ENCODE measurements at places on chromosomes 16 and 17. TPM values are rescaled to one million over a fixed set of nuclear protein-coding genes. Genes with fewer than 3 reads are reported as not detected.

The MMP2 gene
- not detected for polyA plus RNA-seq

The TEX19 gene
- polyA plus RNA-seq, result not detected

GRCh38 chr17:8803531-8804420 is 4.6 kb upstream of the MFSD6L start:
- no peak for DNase-seq

GRCh38 chr17:48261297-48261880 is 153.8 kb downstream of the SNX11 start:
- DNase-seq, result no peak

- no peak for DNase-seq
Measured at GRCh38 chr16:68230176-68230571, 5.8 kb downstream of the ESRP2 start.

DNA sequence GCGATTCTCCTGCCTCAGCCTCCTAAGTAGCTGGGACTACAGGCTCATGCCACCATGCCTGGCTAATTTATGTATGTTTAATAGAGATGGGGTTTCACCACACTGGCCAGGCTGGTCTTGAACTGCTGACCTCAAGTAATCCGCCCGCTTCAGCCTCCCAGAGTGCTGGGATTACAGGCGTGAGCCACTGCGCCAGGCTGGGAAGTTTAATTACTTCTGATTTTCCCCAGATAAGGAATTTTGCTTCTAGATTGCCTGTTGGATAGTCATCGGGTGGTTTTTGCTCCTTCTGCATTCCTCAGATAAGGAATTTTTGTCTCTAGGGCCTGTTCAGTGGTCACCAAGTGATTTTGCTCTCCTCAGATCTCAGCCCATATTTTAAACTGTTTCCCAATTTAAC is 112.5 kb downstream of the MAP2K4 start:
- DNase-seq, result no peak

DNA sequence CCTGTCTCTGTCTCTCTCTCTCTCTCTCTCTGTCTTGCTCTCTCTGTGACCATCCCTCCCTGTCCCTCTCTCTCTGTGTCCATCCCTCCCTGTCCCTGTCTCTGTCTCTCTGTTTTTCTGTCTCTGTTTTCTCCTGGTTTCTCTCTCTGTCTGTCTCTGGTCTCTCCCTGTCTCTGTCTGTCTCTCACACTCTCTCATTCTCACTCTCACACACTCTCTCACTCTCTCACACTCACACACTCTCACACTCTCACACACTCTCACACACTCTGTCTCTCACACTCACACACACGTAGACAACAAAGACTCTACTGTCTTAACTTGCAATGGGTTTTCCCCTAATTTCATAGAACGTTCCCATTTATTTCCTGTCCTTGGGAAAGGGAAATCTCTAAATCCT is 299.5 kb downstream of the FOXL1 start:
- DNase-seq, result no peak

DNA sequence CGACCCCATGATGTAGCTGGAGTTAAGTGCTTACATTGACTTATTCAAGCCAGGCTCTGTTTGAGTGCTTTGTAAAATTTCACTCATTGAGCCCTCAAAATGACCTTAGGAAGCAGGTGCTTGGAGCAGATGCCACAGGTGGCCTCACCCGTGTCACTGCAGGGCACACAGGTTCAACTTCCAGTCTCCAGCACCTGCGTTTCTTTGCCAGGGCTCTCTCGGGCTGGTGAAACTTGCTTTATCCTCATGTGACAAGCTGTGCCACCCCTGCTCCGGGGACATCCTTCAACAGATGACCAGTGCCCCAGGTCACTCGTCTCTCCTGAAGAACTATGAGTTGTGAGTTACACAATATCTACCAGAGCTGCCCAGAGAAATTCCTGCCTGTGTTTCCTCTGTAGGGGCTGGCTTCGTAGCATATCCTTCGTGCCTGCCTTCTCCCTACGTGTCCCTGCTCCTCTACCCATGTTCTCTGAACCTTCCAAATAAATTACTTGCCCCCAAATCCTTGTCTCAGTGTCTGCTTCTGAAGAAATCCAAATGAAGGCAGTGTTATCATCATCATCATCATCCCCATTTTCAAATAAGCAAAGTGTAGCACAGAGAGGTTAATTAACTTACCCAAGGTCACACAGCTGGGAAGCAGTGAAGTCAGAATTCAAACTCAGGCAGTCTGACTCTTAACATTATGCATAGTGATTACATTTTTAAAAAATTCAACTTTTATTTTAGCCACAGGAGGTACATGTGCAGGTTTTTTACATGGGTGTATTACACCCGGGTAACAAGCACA is 352.5 kb downstream of the NPIPA8 start:
- DNase-seq, result no peak

Measured in CD4-positive, alpha-beta memory T cell (primary cell).